ENCODE measurements at places on chromosomes 12 and 14. TPM values are rescaled to one million over a fixed set of nuclear protein-coding genes. Genes with fewer than 3 reads are reported as not detected.

Gene AICDA
- total RNA-seq: 0.43 TPM

Gene STYX
- total RNA-seq: 21.1 TPM

Gene TAC3
- not detected for total RNA-seq

Gene RAD9B
- 0.91 TPM for total RNA-seq

Gene TMEM132C
- total RNA-seq: not detected

Gene ORMDL2
- total RNA-seq: 55.3 TPM

Gene RHEBL1
- total RNA-seq: 8.4 TPM

Gene LRRIQ1
- not detected for total RNA-seq

Gene CISTR
- total RNA-seq: not detected

Gene PPP1R36
- total RNA-seq: 0.26 TPM

Gene MAX
- 176 TPM for total RNA-seq

Gene CINP
- total RNA-seq: 27.6 TPM

Gene EML1
- total RNA-seq: not detected

Gene KRT78
- total RNA-seq: not detected

Gene CDC42BPB
- 0.58 TPM for total RNA-seq

Gene SMOC1
- total RNA-seq: not detected

Gene CARMIL3
- total RNA-seq: 0.50 TPM

Gene WNT1
- 0.73 TPM for total RNA-seq

Gene PMEL
- total RNA-seq: not detected

Gene CCDC198
- total RNA-seq: not detected

Gene GARIN6
- not detected for total RNA-seq

Gene SRRM4
- not detected for total RNA-seq

Gene MGAT4C
- not detected for total RNA-seq

Gene NELL2
- 71.9 TPM for total RNA-seq

Gene GPRC5A
- 0.05 TPM for total RNA-seq

Gene RTL1
- total RNA-seq: not detected

Gene OAS3
- total RNA-seq: 50.4 TPM

Gene RFX4
- total RNA-seq: not detected

Gene OR4E2
- not detected for total RNA-seq
